Fibroblast of skin of left biceps (primary cell): ENCODE measurements at places on chromosomes 12 and 14.

- no peak for DNase-seq
Measured at GRCh38 chr14:40216976-40217375, 784.7 kb upstream of the FBXO33 start.

DNA sequence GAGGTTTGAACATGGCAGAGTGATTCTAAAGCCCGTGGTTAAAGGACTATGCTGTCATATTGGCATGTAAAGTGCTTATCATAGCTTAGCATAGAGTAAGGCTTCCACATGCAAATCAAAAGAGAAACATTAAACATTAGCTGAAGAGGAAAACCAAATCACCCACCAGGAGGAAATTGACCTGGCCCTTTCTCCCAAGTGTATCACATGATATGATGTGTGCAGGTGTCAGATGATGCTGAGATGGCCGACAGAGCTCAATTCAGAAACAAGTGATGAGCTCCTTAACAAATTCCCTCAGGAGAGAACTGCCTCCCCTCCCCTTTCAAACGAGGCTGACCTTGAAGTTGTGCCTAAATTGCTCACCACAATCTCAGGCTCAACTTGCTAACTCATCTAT, 217.1 kb upstream of the BTG1 start:
- no peak for DNase-seq

DNA sequence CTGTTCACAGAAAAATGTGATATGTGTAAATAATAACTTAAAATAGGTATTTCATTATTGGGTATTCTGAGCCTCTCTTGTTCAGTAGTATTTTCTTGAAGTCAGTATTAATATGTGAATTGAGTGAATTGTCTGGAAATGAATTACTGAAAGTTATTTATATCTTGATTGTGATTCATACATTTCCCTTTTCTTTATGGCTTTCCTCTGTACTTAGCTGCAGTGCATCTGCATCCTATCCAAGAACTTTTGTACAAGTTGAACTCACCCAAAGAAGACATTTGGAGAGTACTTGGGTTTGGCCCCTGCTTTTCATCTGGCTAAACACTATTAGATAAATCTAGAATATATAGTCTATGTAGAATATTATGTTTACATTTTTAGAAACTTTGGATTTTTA, 326.0 kb downstream of the RAD51B start:
- no peak for DNase-seq

DNA sequence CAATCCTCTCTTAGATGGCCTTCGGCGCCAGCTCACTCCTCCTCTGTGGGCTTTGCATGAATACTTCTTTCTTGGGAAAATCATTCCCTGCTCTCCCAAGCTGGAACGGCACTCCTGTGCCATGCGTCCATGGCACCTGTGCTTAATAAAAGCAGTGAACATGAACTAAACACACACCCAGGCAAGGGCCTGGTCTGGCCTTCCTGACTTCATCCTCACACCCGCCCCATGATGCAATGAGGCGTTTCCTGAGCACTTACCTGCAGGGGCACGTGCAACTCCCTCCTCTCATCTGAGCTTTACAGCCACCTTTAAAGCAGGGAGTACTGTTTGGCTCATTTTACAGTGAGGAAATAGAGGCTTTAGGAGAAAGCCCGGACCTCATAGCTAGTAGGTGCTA, 219.8 kb downstream of the SLC41A2 start:
- DNase-seq = no peak

GRCh38 chr14:66495218-66496098, 9.3 kb downstream of the CCDC196 start:
- no peak for DNase-seq

DNA sequence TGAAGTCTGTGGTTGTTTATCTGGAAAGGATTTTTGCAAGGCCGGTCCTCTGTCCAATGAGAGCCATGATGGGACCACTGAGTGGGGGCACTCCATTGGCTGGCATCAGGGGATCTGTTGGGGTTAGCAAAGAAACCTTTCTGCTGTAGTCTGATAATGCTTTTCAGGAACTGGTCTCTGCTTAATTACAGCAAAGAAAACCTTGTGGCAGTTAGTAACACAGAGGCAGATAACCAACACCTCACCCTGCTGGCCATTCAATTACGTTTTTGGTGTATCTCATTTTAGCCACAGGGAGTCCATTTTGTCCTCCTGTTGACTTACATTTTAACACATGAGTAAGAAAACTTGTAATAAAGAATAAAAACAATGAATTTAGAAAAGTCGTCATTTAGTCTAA, 629.3 kb upstream of the MDGA2 start:
- no peak for DNase-seq

- no peak for DNase-seq
Measured at GRCh38 chr14:35818346-35819115, 7.6 kb upstream of the BRMS1L start.

- no peak for DNase-seq
Measured at GRCh38 chr12:14880890-14881453, 4.7 kb downstream of the MGP start.

GRCh38 chr14:104103446-104104075, 18.1 kb downstream of the ASPG start:
- DNase-seq = no peak

- no peak for DNase-seq
Measured at GRCh38 chr12:125249932-125250331, 184.7 kb downstream of the AACS start.

- no peak for DNase-seq
Measured at GRCh38 chr14:101379842-101380241, 181.5 kb upstream of the DIO3 start.

DNA sequence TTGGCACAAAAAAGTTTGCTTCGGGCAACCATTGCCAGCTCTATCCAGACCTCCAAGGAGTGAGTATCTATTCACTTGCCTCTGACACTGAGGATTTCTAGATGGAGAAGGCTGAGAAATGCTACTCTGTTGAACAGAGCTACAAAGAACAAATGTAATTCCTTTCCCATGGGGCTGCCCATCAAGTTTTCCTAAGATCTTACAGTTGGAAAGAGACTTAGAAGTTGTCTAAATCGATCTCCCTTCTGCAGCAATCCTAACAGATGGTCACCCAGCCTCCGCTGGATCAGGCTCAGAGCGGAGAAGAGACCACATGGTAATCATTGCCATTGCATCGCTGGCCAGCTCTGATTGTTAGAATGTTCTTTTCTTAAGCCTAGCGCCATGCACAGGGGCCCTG, 110.1 kb upstream of the BCL2L14 start:
- no peak for DNase-seq

DNA sequence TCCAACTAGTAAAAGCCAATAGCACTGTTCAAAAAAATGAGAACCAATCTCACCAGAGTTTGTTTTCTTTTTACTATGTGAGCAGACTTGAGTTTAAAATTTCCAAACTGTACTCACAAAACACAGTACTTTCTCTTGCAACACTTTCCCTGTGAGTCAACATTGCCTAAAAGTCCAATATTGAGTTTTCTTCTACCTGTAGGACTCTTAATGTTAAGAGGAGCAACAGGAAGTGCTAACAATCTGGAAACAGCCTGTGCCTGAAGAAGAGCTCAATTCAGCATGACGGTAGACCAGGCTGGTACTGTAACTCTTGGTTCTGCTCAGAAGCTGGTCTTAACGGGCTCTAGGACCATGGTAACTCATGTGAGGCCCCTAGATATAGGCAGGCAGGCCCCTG, 144.3 kb downstream of the MED13L start:
- DNase-seq = no peak

DNA sequence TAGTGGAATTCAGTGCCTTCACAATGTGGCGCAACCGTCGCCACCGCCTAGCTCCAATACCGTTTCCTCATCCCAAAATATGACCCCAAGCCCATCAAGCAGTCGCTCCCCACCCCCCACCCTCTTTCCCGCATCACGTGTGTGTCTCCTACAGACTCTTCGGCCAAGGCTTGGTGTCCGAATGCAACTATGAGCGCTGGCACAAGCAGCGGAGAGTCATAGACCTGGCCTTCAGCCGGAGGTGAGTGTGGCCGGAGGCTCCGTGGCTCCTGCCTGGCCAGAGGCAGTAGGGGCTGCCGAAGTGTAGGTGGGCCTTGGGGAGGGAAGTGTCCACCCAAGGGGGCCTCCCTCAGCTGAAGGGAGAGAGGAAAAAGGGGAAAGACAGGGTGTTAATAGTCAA, 15.8 kb downstream of the CYP46A1 start:
- no peak for DNase-seq

DNA sequence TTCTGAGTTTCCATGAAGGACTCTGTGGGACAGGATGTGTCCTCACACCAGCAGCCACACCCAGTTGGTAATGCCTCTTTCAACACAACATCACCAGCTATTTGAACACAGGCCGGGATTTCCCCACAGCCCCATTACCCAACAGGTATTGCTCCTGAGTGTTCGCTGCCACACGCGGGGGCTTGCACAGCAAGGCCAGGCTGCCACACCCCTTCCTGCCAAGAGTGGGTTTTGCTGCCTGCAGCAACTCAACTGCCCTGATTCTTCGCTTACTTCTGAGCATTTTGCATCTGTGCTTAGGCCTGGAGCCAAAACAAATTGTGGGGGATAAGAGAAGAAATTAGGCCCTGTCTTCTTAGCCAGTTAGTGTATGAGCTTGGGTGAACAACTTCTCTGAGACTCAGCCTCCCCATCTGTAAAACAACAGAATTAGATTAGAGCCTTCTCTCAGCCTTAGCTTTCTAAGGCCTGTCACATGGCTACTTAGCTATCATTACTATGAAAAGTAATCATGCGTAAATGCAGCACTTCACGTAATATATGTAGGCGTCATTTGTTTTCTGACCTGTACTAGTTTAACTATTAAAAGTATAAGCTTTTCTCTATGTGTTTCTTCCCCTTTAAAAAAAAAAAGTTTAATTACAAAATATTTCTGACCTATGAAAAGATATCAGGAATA, 20.0 kb downstream of the CKAP4 start:
- no peak for DNase-seq

DNA sequence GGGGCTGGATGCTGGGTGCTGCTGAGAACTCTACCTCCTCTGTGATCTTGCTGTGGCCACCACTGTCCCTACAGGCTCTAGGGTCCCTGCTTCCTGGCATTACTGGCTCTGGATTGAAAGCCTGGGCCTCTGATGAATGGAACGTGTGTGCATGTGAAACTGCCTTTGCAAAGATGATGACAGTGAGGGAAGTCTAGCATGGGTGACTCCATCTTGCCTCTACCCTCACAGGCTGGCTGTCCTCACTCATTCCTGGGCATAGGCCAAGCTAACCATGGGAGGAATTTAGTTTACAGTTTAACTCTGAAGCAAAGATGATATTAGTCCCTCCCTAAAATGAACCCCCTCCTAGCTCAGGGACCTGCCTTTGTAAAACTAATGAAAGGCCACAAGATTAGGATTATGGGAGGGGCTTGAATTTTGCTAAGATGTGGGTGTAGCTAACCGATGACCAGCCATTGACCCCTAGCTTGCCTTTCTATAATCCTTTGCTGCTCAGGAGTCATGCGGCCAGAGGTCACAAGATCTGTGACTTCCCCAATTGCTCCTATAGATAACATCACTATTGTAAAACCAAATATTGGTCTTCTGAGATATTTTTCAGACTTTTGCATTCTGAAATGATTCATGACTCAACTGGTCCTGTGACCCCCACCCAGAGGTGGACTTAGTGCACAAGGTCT, 2.2 kb upstream of the C1S start:
- DNase-seq = no peak
